ENCODE measurements at places on chromosomes 13 and 19. TPM values are rescaled to one million over a fixed set of nuclear protein-coding genes. Genes with fewer than 3 reads are reported as not detected.
A peak's percentile ranks its signal among the peaks of the same experiment; 100 is the strongest.

GRCh38 chr13:109152311-109152820, 523.0 kb downstream of the MYO16 start:
- H3K27me3 ChIP-seq: no peaks in the 10 kb centered on the region
- H3K36me3 ChIP-seq: no peaks in the 10 kb centered on the region
- DNase-seq: no peak
- H3K4me1 ChIP-seq: no peaks in the 10 kb centered on the region
- H3K27ac ChIP-seq: no peak overlapping the region
- H3K4me3 ChIP-seq: no peak overlapping the region

GRCh38 chr13:101579281-101579802, 126.9 kb downstream of the ITGBL1 start:
- no peak overlapping the region for H3K27ac ChIP-seq
- peaks cover 42% of the 10 kb centered on the region for H3K4me1 ChIP-seq
- H3K4me3 ChIP-seq: no peak overlapping the region
- H3K27me3 ChIP-seq: no peaks in the 10 kb centered on the region

DNA sequence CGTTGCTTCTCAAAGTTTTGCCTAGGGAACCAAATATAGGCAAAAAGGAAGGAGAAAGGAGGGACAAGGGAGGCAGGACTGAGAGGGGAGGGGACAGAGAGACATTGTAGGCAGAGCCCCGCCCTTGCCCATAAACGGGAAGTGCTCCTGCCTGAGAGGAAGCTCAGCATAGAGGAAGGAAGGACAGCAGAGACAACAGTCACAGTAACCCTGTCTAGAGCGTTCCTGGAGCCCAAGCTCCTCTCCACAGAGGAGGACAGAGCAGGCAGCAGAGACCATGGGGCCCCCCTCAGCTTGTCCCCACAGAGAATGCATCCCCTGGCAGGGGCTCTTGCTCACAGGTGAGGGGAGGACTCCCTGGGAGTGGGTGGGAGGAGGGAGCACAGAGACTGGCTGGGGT, at the start of gene CEACAM21:
CEACAM21 (plus strand) TSS at position 169 of the 400 bp plus-strand sequence; CDS start at position 278, 109 bp downstream.
- DNase-seq: no peak
- H3K4me3 ChIP-seq: no peak within 1 kb of the TSS
- no peak within 1 kb of the TSS for H3K27ac ChIP-seq
- H3K27me3 ChIP-seq: 0 out of 3 replicates have a peak, but pooled peaks cover 4% of the 10 kb centered on the region

DNA sequence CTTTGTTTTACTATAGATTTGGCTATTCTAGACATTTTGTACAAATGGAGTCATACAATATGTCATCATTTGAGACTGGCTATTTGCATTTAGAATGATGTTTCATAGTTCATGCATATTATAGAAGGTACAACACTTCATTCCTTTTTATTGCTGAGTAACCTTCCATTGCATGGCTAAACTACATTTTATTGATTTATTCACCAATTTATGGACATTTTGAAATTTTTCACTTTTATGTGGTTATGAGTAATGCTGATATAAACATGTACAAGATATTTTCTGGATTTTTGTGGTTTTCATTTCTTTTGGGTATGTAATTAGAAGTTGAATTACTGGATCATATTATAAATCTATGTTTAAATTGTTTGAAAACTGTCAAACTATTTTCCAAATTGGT, 710.3 kb upstream of the SLITRK5 start:
- no peaks in the 10 kb centered on the region for H3K4me1 ChIP-seq
- H3K36me3 ChIP-seq: no peaks in the 10 kb centered on the region
- H3K4me3 ChIP-seq: no peak overlapping the region

GRCh38 chr19:2394442-2395292, 32.7 kb downstream of the TIMM13 start:
- peaks cover 46% of the 10 kb centered on the region for H3K4me1 ChIP-seq
- peaks cover 3% of the 10 kb centered on the region for H3K27me3 ChIP-seq
- no peaks in the 10 kb centered on the region for H3K36me3 ChIP-seq
- peak overlapping the region; percentile 37 for H3K4me3 ChIP-seq
- peak; percentile 76 for DNase-seq
- peak overlapping the region; percentile 85 for H3K27ac ChIP-seq

DNA sequence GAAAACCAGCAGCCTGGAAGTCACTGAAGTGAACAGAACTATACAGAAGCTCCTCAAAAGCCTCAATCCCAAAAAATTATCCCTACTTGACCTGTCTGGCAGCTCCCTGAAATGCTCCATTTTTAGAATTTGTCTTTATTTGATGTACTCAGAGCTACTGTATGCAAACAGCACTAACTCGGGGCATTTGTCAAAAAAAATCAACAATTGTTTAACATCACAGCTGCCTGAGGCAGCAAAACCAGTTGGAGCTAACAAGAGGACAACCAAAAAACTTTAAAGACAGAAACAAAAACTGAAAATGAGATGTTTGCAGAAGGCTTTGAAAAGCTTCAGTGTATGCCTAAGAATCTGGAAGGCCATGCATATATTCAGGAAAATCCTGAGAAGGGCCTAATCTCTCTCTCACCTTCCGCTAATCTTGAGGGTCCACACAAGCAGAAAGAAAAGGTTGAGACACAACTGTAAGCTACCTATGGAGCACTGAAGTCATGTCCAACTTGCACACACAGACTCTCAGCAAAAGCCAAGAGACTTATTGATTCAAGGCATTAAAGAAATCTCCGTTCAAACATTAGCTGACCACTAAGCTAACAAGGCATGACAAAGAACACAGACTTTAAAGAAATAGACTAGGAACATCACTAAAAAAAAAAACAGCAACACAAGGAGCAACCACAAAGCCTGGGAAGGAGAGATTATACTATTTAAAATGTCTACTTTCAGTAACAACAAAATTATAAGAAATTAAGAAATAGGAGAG, 16.1 kb downstream of the VWA8 start:
- peak; percentile 80 for DNase-seq
- peaks cover 20% of the 10 kb centered on the region for H3K4me1 ChIP-seq
- H3K36me3 ChIP-seq: no peaks in the 10 kb centered on the region
- no peak overlapping the region for H3K4me3 ChIP-seq
- H3K27ac ChIP-seq: peak overlapping the region; percentile 10
- H3K27me3 ChIP-seq: no peaks in the 10 kb centered on the region

DNA sequence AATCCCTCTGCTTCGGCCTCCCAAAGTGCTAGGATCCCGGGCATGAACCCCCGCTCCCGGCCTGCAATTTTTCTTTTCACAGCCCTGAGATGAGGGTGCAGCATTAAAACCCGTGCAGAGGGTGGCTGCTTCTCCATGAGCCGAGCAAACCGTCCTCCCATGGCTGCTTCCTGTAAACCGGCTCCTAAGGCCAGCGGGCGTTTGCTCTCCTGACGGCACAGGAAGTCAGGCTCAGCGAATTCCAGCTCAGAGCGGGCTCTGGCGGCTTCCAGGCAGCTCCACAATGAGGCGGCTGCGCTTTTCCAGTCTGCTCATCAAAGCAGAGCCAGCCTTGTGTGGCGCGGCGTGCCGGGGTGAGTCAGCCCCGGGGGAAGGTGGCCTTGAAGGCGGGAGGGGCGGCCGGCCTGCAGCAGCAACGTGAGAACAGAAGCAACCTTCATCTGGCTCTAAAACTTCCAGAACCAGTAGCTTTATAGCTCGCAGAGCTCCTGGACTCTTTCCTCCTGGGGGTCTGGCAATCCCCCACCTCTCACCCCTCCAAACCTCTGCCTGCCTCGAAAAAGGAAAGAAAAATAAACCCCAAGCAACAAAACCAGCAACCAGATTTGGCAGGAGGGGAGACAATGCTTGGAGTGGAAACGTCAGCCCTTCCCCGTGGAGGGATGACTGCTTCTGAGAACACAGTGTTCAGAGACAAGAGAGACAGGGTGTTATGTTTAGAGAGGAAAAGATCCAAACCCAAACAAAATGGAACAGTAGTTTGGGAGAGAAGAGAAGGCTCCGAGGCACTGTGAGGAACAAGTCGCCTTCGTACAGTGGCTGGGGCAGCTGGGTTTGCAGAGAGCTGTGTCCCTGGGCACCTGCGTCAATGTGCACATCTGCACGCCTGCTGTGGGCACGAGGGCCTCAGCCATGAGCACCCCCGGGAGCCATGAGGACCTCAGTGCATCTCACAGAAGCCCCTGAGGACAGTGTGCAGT, 67.8 kb downstream of the GADD45B start:
- peak; percentile 94 for DNase-seq
- H3K4me1 ChIP-seq: peaks cover 81% of the 10 kb centered on the region
- peak overlapping the region; percentile 28 for H3K4me3 ChIP-seq
- H3K27ac ChIP-seq: peak overlapping the region; percentile 98

- peak overlapping the region; percentile 94 for H3K27ac ChIP-seq
- peaks cover 92% of the 10 kb centered on the region for H3K4me1 ChIP-seq
- H3K36me3 ChIP-seq: peaks cover 16% of the 10 kb centered on the region
- H3K4me3 ChIP-seq: no peak overlapping the region
- no peaks in the 10 kb centered on the region for H3K27me3 ChIP-seq
Observed at GRCh38 chr13:33262594-33262993, 23.0 kb downstream of the STARD13 start.

DNA sequence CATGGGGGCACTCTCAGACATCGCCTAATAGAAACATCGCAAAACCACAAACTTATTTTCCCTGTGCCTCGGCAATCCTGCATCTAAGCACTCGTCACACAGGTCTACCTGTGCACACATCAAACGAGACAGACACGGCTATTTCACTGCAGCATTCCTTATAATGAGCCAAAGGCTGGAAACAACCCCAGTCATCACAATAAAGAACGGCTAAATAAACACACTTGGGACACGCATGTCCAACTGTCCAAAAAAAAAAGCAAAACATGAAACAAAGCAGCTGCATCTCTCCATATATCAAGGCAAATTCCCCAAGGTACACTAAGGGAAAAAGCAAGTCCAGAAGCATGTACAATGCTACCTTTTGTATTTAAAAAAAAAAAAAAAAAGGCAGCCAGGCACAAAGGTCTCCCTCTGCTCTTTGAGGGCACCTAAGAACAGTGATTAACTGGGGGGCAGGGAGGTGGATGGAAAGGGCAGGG, 27.2 kb upstream of the CCNP start:
- peak; percentile 87 for DNase-seq
- H3K27me3 ChIP-seq: no peaks in the 10 kb centered on the region
- peaks cover 24% of the 10 kb centered on the region for H3K36me3 ChIP-seq
- H3K27ac ChIP-seq: peak overlapping the region; percentile 81
- peak overlapping the region; percentile 9 for H3K4me3 ChIP-seq

- H3K4me3 ChIP-seq: no peak overlapping the region
- no peaks in the 10 kb centered on the region for H3K36me3 ChIP-seq
- peak; percentile 64 for DNase-seq
- H3K4me1 ChIP-seq: peaks cover 32% of the 10 kb centered on the region
- peak overlapping the region; percentile 3 for H3K27ac ChIP-seq
- no peaks in the 10 kb centered on the region for H3K27me3 ChIP-seq
Observed at GRCh38 chr19:53634768-53635167, 3.0 kb downstream of the DPRX start.

DNA sequence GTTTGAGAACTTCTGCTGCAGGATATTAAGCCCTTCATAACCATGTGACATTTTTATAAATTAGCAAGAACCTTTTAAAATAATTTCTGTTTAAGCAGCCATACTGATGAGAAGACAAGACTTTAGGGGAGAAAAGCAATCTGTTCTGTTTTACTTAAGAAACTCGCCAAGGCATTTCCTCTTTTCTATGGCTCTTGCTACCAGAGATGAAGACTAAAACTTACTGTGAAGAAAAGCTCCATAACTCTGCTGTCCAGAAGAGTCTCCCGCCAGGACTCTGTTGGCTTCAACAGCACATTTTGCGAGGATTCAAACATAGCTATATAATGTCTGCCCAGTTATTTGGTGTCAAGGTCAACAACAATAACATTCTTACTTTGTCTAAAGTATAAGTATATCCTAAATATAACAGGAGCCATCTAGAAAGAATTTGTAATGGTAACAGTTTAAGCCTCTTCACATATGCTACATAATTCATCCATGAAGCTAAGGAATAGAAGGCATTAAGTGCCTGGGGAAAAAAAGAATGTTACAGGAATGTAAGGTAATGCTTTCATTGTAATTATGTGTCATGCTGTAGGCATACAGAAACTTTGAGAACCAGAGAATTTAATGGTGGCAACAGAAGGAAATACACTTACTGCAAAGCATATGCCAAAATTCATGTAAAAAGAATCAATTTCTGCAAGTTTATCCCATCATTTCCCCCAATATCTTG, 53.2 kb upstream of the EEF1AKMT1 start:
- H3K27me3 ChIP-seq: no peaks in the 10 kb centered on the region
- peaks cover 11% of the 10 kb centered on the region for H3K36me3 ChIP-seq
- peaks cover 8% of the 10 kb centered on the region for H3K4me1 ChIP-seq
- no peak overlapping the region for H3K27ac ChIP-seq
- DNase-seq: no peak

DNA sequence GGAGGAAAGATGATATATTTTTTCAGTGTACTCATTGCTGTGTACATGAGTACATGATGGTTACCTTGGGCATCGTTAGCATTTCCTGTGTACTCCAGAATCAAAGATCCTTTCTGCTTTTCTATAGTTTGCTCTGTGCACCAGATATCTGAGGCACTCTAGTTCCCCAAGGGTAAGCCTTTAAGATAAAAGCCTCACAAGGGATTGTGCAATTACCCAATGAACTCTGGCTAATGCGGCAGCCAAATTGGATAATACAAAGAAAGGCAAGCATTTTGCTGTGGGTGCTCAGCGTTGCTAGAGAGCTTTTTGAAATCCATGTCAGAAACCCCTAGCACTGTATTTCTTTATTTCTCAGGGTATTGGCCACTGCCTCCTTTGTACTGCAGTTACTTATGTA, 2.9 kb downstream of the CYSLTR2 start:
- no peak overlapping the region for H3K27ac ChIP-seq
- no peaks in the 10 kb centered on the region for H3K27me3 ChIP-seq
- H3K4me3 ChIP-seq: no peak overlapping the region
- DNase-seq: peak; percentile 9
- H3K4me1 ChIP-seq: peaks cover 15% of the 10 kb centered on the region
- no peaks in the 10 kb centered on the region for H3K36me3 ChIP-seq

- no peak for DNase-seq
- no peaks in the 10 kb centered on the region for H3K36me3 ChIP-seq
- H3K4me1 ChIP-seq: no peaks in the 10 kb centered on the region
- H3K27ac ChIP-seq: no peak overlapping the region
- no peak overlapping the region for H3K4me3 ChIP-seq
Observed at GRCh38 chr19:46155237-46155636, 7.2 kb downstream of the IGFL2 start.

GRCh38 chr13:77337159-77337558, 10.3 kb upstream of the MYCBP2 start:
- H3K4me1 ChIP-seq: no peaks in the 10 kb centered on the region
- no peak overlapping the region for H3K4me3 ChIP-seq
- H3K27me3 ChIP-seq: peaks cover 1% of the 10 kb centered on the region
- no peaks in the 10 kb centered on the region for H3K36me3 ChIP-seq
- DNase-seq: no peak
- no peak overlapping the region for H3K27ac ChIP-seq

GRCh38 chr13:51562011-51562671, 22.1 kb upstream of the WDFY2 start:
- no peak overlapping the region for H3K27ac ChIP-seq
- H3K4me1 ChIP-seq: 0 out of 2 replicates have a peak, but pooled peaks cover 17% of the 10 kb centered on the region
- no peaks in the 10 kb centered on the region for H3K36me3 ChIP-seq

- H3K27ac ChIP-seq: peak overlapping the region; percentile 38
- DNase-seq: peak; percentile 57
- H3K36me3 ChIP-seq: no peaks in the 10 kb centered on the region
- H3K4me1 ChIP-seq: peaks cover 21% of the 10 kb centered on the region
- no peaks in the 10 kb centered on the region for H3K27me3 ChIP-seq
Observed at GRCh38 chr13:99656092-99656745, 154.9 kb downstream of the TM9SF2 start.

GRCh38 chr19:47826800-47827199, 5.1 kb downstream of the CRX start:
- no peak overlapping the region for H3K27ac ChIP-seq
- no peak overlapping the region for H3K4me3 ChIP-seq
- peaks cover 16% of the 10 kb centered on the region for H3K4me1 ChIP-seq
- no peaks in the 10 kb centered on the region for H3K36me3 ChIP-seq

Gene ZFP14
- 5.0 TPM for total RNA-seq

Gene OSCAR
- total RNA-seq: not detected

Gene BCL3
- total RNA-seq: 2.0 TPM

Gene KLK10
- not detected for total RNA-seq

Gene ITM2B
- total RNA-seq: 80.7 TPM
